ENCODE measurements at places on chromosomes 4 and X.

- DNase-seq: no peak
Observed at GRCh38 chr4:75249739-75250138, 264.5 kb downstream of the RCHY1 start.

DNA sequence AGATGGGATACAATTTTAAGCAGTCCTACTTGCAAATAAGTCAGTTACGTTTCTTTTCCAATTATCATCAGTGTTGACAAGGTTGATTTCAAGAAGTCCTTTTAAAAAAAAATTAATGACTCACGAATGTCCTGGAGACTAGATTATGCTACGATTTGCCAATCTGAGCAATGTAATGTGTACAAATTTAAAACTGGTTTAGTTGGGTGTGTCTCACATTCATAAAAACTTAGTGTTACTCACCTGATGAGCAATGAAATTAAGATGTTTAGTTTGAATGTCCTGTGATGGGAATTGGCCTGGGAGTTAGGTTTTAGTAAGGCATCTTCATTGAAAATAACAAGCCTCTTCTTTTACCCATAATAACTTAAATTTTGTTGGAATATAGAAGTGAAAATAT, 136.7 kb upstream of the POF1B start:
- DNase-seq: no peak

DNA sequence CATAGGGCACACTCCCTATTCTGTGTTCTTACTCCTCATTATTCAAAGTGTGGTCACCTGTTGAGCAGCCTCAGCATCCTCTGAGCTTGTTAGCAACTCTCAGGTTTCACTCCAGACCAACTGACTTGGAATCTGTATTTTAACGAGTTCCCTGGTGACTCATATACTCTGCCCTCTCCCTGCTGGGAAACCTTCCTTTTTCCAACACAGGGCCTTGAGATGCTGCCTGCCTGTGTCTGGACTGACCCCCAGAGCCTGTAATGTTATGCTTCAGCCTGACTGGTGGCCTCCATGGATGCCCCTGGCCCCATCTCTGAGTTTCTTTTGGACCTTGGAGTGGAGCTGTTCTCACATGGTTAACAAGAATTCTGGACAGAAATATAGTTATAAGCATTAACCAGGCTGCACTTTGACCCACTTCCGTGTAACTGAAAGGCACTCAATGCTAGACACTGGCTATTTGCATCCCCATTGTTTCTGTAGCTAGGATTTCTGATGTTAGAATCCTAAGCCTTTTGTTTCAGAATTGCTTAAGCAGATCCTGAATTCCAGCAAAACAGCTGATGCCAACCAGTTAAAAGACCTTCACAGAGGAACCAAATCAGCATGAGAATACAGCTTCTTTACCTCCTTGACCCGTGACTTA, 262.6 kb downstream of the STIM2 start:
- peak; percentile 37 for DNase-seq

DNA sequence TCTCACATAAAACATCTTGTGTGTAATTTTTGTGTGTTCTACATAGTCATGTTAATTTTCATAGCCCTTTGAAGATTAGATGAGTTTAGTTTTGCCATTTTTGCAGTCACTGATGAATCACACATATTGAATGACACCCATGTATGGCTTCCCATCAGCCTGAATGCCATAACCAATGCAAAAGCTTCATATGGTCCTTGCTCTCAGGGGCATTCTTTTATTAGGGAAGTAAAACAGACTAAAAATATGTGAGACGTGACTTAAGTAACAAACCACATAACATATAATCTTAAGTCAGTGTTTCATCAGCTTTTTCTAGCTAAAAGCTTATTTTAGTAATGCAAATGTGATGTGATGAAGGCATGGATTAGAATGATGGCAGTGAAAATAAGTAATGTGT, 8.2 kb downstream of the SLC25A4 start:
- DNase-seq: no peak

DNA sequence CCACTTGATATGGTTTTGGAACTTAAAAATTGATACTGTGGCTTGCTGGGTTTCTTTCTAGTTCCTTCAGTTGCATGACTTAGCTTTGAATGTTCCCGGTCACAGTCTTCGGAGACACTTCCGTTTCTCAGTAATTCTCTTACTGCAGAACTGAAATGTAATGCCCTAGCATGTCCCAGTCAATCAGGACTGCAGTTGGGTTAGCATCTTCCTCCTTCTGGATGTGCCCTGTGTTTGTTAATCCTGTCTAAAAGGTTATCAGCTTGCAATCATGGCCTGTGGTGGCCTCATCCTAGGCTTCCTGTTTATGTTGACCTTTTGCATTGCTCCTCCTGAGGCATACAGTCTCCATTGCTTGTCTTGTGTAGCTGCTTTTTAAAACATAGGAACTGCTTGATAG, 275.9 kb downstream of the ARHGAP10 start:
- no peak for DNase-seq

DNA sequence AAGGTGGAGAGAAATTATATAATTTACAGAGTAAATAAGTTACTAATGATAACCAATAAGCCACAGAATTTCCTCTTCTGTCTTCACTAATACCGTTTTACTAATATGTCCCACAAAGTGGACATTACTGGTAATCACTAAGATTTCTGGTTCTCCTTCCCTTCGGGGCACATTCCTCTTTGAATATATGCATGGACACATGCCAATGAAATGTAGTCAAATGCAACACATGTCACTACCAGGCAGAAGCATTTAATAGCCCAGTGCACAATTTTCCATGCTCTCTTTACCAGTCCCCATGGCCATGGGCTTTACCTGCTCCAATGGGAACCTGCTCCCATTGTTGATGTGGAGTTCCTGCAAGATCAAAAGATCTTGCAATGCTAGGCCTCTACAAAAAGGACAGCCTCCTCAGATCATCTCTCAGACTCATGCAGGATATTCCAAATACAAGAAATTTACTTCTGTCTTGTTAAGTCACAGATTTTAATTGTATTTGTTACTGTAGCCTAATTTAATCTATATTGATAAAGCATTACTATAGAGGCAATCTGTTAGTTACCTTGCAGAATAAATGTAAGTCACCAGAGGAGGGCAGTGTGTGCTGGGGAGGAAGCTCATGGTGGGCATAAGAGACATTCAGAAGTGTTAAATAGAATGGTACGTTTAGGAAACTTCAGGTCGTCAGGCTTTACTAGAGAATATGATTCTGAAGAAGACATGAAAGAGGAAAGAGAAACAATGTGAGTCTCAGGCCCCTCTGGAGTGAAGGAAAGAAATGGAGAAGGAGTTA, 37.1 kb upstream of the INPP4B start:
- DNase-seq: no peak

DNA sequence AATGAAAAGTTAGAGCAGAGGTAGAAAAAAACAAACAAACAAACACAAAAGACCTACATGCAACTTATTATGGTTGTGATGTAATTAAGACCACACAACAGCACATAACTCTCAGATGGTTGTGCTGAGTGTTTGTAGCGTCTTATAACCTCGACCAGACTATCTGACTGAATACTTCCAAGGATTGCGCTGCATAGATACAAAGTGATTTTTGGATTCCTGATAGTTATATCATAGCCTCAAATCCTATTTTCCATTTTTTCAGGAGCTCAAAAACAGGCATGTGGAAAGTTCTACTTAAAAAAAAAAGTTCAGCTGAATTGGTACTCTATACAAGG, 236.1 kb downstream of the SPRY1 start:
- DNase-seq: no peak

DNA sequence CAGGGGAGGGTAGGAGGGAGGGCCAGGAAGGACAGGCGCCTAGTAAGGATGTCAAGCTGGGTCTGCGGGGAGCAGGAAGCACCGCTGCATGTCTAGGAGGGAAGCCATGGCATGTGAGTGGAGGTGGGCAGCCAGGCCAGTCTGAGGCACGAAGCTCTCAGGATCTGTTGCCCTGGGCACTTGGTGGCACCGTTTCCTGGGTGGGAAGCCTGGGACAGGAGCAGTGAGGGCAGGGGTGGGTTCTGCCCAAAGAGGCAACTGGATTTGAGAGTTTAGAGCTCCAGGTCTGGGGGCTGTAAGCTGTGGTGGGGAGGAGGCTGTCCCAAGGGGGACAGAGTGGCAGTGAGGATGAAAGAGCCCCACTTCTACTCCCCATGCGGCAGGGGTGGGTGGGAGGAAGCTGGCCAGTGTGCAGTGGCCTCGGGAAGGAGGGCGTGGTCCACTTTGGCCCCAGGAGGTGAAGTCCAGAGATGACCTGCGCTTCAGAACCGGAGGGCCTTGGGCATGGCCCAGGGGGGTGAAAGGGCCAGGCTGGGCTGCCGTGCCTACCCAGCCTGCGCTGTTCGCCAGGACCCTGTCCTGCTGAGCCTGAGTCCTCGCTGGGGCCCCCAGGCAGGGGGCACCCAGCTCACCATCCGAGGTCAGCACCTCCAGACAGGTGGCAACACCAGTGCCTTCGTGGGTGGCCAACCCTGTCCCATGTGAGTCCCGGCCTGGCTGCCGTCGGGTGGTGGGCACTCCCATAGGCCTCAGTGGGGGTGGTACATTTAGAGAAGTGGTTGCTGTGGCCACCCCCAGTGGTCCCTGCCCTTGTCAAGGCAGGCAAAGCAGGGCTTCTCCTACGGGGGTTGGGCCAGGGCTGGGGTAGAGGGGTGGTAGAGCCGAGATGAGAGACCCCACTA, 8.3 kb upstream of the SRPK3 start:
- no peak for DNase-seq

- DNase-seq: peak; percentile 88
Observed at GRCh38 chrX:38882894-38883626, 81.8 kb downstream of the MID1IP1 start.

DNA sequence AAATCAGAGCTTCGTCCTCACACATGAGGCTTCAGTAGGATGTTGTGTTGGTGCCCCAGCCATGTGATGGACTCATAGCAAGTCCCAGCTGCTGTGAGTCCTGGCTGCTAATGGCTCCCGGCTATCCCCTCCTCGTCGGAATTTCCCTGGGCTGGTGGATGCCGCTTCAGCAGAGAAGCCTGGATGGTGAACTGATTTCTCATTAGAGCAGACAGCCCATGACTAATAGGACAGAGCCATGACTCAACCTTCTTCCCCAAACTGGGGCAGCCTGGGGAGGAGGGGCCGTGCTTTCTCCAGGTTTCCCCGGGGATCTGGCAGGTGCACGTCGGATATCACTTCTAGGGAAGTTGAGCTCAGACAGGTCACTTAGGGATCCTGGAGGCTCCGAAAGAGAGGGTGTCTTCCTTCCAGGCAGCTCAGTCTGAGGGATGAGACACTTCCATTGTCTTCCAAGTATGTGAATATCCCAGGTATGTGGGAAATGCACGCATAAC, 112.7 kb downstream of the ASMT start:
- DNase-seq: peak; percentile 91

GRCh38 chrX:49877397-49878101, 1.7 kb upstream of the USP27X start:
- DNase-seq: no peak

DNA sequence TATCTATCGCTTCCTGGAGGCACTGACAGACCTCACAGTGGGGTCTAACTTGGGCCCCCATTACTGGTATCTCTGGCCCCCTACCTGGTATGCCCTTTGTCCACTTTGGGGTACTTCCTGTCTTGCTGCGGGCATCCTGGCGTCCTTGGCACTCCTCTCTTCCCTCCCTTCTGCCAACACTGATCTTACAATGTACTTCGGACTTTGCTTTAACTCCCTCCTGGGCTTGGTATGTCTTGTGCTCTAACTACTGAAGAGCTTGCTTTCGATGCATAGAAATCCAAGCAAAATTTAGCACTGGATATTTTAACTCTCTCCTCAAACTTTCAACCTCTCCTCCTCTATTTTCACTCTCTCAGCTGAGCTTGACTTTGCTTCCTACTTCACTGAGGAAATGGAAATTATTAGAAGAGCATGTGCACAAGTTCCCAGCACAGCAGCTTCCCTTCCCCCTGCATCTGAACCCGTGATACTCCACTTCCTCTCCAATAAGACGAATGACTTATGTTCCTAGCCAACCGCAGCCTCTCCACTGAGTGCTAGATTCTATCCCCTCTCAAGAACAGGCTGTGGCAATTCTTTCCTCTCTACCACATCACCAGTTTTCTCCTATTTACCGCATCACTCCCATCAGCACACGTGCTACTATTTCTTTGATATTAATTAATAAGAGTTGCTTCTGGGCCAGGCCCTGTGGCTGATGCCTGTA, 52.9 kb downstream of the SUPT20HL2 start:
- DNase-seq: peak; percentile 41

DNA sequence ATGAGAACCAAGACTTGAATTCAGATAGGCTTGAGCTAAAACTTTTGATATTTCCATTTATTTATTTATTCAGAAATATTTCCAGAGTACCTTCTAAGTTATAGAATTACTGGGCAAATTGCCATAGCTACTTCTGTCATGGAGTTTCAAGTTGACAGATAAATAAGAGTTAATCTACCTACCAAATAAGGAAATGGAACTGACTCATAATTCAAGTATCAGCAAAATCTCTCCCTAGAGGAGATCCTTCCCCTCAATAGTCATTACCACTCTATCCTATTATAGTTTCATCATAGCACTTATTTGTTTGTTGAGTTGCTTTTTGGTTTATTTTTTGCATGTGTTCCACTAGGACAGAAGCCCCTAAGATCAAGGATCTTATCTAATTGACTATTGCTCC, 48.8 kb upstream of the CCSER1 start:
- DNase-seq: no peak

- no peak for DNase-seq
Observed at GRCh38 chr4:2251795-2252529, 9.9 kb downstream of the MXD4 start.

DNA sequence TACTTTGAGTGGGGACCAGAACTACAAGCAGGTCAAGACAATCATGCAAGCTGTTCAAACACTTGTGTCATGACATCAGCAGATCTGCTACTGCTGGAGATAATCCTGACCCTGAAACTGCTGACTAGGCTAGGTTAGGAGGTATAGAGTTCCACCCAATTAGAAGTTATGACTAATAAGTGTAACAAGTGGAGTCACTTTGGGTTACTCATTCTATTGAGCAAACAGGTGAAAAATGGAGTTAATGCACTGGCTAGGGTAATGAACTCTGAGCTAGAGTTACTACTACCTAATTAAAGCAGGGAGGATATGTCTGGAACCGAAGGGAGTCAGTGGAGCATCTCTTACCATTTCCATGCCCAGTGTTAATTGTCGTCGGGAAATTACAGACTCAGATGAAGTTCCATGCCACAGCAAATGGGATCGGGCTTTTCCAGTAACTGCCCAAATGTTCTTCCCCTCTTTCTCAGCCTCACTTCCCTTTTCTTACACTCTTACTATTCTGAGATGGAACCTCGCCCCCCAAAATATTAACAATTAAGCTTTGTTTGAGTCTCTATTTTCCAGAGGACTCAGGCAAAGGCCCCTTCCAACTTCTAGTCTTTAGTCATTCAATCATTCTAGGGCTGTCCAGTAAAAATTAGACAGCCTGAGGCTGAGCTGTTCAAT, 19.8 kb upstream of the MANBA start:
- no peak for DNase-seq

- no peak for DNase-seq
Observed at GRCh38 chr4:10925996-10926395, 241.4 kb upstream of the CLNK start.

GRCh38 chr4:28211676-28212470, 1351.2 kb downstream of the STIM2 start:
- DNase-seq: peak; percentile 91

DNA sequence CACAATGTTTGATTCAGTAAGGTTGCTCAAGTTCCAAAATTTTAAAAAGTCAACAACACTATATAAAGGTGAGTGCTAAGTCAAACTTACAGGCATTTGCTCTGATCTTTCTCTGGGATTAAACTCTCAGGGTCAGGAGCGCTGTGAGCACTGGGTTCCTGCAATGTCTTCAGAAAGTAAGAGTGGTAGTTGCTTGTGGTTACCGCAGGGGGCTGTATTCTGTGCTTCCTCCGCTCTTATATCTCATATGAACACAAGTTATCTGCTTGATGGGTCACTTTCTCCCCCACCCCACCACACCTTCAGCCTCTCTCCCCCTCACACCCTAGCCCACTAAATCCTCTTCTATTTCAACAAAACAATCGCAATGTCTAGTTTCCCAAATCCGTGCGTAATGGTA, 116.4 kb upstream of the IGSF1 start:
- DNase-seq: no peak

All from EH (cell line).